ENCODE measurements at places on chromosomes 5 and 9.

- no peak for DNase-seq
Observed at GRCh38 chr5:180328296-180329137, 24.6 kb downstream of the GFPT2 start.

DNA sequence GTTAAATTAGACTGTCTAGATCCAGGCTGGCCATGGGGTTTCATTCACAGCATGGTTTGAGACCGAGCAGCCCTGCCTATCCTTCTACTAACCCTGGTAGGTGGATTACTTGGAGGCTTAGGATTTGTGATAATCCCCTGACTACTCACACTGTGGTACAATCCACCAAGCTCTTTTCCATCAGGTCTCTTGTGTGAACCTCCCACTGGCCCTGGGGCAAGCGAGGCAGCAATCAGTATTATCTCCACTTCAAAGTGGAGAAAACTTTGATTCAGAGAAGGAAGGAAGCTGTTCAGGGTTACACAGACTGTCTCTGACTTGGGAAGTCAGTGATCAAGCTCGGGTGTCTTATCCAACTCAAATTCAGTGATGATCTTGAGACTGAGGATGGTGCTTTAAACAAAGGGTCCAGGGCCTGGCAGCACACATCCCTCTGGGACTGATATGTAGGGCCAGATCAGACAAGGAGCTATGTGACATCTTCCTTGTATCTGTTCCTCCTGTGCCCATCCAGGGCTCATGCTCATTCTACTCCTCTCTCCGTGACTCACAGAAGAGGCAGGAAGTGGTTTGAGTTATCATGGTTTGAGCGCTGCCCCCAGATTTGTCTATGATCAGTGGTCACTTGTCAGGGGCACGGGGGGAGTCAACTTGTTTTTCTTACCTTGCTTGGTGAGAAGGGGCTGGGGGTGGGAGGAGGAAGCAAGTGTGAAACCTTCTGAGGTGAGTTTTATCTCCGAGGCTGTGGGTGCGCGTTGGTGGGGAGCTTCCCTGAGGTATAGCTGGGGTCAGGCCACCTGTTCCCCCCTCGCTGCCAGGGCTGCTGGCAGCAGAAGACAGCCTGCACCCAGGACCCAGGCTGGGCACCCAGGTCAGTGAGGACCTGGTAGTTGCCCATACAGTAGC lies 48.6 kb downstream of the RGS3 start:
- DNase-seq, result no peak

DNA sequence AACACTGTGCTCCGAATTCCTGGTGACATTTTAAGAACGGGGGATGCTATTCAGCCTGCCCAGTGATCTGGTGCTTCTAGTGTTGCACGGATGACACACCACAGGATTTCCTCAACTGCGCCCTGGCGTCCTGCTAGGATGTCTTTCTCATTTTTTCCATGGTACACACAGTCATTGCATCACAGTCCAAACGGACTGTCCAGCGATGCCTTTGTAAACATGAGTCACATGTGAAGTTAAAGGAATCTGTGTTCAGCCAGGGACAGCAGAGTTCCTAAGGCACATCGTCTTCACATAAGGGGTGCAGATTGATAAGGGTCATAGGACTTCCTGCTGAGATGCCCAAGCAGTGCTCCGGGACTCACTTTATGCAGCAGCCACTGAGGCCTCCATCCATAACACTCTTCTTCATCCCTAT lies 9.3 kb upstream of the PTPN3 start:
- DNase-seq, result no peak

- peak; percentile 73 for DNase-seq
Observed at GRCh38 chr9:123929870-123930831, at the start of gene DENND1A. Gene DENND1A (minus strand): TSS chr9:123930126. CDS start chr9:123929905, 221 bp downstream.

DNA sequence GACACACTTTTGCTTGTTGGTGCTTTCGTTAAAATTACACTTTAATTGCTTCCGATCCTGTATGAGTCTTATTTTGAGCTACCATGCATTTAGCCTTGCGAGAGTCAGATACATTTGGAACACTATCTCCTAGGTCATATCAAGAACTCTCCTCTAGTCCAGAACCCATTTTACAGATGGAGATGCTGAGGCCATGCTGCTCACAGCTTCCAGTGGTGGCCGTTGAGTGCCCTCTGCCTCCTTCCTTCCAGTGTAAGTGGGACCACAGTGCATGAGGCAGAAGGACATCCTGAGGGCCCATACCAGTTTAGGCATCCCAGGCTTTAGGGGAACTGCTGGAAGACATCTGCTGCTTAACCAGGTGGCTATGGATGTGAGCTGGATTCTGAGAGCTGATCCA lies 6.9 kb downstream of the CCNI2 start:
- no peak for DNase-seq

DNA sequence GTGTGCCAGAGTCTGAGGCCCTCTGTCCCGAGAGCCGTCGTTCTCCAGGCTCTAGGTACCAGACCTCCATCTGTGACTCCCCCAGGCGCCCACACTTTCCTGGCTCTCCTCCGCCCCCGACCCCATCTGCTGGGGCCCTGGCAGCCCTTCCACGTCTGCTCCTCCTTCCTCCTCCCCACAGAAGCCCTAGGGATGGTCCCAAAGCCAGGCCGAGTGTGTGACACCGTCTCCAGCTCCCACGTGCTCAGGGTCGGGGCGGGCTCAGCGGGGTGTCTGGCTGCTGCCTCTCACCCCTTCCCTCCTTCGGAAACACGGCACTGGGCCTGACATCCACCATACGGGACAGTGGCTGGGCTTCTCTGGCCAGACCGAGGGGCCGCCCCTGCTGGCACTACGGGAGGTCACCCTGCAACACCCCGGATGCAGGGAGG lies 20.5 kb upstream of the SLC6A19 start:
- DNase-seq, result no peak

- DNase-seq, result no peak
Observed at GRCh38 chr5:74762599-74762998, 4.3 kb downstream of the GFM2 start.

- DNase-seq, result no peak
Observed at GRCh38 chr5:159804121-159804520, 112.2 kb upstream of the ADRA1B start.

GRCh38 chr5:176994460-176995121 lies 12.0 kb downstream of the UIMC1 start:
- DNase-seq, result no peak

DNA sequence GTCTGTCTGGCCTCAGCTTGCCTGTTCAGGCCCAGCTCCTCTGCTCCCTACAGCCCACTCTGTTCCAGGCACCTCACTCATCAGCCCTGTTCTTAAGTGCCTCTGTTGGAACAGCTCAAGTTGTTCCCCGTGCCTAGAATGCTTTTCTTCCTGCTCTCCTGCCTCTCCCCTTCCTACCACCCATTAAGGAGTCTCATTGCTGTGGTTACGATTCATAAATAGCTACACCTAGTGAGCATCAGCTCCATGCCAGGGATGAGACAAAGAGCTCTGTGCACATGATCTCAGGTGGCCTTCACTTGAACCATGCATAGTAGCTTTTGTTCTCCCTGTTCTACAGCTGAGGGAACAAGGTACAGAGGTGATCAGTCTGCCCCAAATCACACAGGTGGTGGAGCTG lies 54.3 kb downstream of the PSD2 start:
- DNase-seq, result no peak

- no peak for DNase-seq
Observed at GRCh38 chr5:175715627-175716522, 58.0 kb downstream of the HRH2 start.

- DNase-seq, result peak; percentile 29
Observed at GRCh38 chr9:3262826-3263529, 262.8 kb downstream of the RFX3 start.

- no peak for DNase-seq
Observed at GRCh38 chr5:122937914-122938313, 92.5 kb downstream of the SNX24 start.

DNA sequence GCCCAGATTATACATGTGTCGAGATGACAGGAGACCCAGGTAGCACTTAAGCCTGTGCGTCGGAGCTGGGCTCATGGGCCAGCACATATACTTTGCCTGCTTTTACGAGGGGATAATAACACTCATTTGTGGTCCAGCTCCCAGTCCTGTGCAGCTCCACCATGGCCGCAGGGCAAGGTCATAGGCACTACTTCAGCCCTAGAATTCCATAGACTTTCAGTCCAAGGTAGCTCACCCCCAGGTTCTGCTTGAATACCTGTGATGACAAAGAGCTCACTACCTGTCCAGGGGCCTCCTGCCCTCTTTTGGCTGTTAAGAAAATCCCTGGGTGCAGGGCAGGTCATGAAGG lies 1.7 kb downstream of the CORO2A start:
- DNase-seq, result no peak

GRCh38 chr5:42840842-42841567 lies 29.3 kb upstream of the SELENOP start:
- DNase-seq, result no peak

DNA sequence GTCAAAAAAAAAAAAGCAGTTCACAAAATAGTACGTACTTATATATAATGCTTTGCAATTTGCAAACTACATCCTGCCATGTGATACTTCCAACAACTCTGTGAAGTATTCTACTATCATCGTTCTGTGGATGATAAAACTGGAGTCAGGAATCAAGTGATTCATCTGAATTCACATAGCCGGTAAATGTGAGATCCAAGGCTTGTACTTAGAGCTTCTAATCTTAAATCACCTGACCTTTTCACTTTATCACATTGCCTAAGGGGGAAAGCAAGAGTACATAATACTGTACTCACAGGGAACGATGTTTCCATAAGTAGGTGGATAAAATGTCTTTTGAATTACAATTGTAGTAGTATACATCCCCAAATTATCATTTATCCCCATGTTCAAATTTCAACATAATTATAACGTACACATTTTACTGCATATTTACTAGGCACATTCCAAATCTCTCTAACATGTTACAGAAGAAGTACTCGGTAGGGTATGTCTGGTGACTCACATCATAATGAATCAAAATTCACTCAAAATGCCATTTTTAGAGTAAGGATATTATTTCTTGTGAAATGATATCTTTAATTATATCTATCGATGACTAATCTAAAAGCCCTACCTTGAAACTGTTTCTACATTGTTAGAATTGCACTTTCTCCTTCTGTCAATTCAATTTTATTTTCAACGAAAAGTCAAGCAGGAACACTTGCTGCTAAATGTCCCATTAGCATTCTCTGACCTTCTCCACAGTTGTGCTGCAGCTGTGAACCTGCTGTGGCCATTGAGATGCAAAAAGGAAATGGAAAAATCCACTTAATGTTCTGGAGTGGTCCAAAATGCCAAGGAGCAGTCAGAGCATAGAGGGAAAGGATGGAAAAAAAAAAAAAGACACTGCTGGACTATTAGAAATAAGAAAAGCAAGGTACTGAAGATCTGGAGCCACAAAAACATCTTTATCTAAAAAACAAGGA lies 78.9 kb downstream of the OR2K2 start:
- DNase-seq, result no peak

- no peak for DNase-seq
Observed at GRCh38 chr5:43418561-43418960, 6.4 kb upstream of the CCL28 start.

GRCh38 chr5:16927613-16928012 lies 8.5 kb downstream of the MYO10 start:
- DNase-seq, result no peak

DNA sequence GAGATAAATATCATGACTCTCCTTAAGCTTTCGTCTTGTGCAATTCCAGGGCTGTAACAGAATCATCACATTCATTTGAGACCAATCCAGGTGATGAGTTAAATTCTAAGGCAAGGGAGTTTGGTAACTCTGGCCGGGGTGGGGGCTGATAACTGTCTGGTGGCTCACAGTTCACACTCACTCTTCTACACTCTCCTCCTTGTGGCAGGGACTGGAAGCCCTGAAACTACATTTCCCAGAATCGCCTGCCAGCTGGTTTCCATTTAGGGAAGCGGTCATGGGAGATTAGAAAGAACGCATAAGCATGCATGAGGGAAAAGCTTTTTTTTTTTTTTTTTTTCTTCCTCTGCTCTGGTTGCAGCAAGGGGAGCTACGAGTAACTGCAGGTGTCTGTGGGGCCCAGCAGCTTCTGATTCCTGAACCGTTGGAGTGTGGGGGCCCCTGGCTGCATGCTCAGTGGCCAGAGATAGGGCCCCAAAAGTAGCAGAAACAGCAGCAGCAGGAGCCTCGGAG lies 154.8 kb upstream of the TBC1D2 start:
- peak; percentile 34 for DNase-seq

- DNase-seq, result no peak
Observed at GRCh38 chr5:5037674-5038073, 102.5 kb upstream of the ADAMTS16 start.

- DNase-seq, result no peak
Observed at GRCh38 chr9:73006986-73007385, 54.1 kb upstream of the ALDH1A1 start.

DNA sequence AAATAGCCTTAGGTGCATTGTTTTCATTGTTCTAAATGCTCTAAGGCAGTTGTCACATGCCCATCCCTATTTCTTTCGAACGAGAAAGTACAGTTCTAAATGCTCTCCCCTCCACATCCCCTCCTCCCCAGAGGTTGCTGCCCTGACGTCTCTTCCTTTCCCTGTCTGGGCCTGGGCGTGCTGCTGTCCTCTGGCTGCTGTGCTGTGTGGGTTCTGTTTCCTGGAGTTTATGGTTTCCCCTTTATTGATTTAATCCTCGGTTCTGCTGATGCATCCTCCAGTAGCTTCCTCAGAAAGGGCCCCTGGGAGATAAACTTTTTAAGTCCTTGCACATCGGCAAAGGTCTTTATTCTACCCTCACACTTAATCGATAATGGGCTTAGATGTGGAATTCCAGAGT lies 48.8 kb downstream of the MVB12B start:
- DNase-seq, result no peak

- DNase-seq, result no peak
Observed at GRCh38 chr9:132670457-132671391, at the start of gene GTF3C4. Gene GTF3C4 (plus strand): TSS chr9:132670464. CDS start chr9:132670599, 135 bp downstream.

- no peak for DNase-seq
Observed at GRCh38 chr5:109900911-109901627, 211.3 kb downstream of the MAN2A1 start.

DNA sequence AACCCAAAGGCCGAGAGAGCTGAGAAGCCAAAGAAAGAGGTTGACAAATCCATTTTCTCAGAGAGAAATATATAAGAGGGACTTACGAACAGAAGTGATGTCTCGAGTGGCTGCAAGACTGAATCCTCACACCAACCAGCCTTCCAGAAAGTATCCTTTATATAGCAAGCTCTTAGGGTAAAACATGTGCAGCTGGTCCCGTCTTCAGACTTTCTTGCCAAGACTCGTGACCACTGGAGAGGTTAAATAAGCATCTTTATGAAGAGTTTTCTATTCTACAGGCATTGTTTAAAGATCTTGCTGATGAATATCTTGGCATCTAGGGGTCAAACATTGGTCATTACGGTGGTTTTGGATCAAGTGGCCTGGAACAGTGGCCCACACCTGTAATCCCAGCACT lies 16.9 kb upstream of the SLC22A4 start:
- no peak for DNase-seq
